CD4-positive, alpha-beta T cell treated with Interleukin-2 at 100 ng/mL for 4 hours (primary cell): ENCODE measurements at places on chromosomes 1 and 21.

DNA sequence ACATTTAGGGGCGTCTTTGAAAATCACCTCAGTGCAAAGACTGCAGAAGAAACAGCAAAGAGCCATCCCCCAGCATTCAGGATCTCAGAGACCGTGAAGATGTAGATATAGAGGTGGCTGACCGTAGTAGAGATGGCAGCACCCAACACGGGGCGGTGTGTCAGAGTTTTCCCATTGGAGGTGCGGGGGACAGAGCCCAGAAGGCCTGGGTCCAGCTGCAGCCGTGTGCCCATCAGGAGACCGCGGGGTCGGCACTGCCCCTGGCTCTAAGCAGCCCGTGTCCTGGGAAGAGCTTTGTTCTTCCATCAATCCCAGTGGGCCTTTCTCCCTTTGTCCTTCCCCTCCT is 1.1 kb downstream of the GABRD start:
- no peak for DNase-seq

- DNase-seq: no peak
Measured at GRCh38 chr1:234604495-234605398, 5.2 kb downstream of the IRF2BP2 start.

- no peak for DNase-seq
Measured at GRCh38 chr1:153849487-153850185, 73.1 kb downstream of the GATAD2B start.

DNA sequence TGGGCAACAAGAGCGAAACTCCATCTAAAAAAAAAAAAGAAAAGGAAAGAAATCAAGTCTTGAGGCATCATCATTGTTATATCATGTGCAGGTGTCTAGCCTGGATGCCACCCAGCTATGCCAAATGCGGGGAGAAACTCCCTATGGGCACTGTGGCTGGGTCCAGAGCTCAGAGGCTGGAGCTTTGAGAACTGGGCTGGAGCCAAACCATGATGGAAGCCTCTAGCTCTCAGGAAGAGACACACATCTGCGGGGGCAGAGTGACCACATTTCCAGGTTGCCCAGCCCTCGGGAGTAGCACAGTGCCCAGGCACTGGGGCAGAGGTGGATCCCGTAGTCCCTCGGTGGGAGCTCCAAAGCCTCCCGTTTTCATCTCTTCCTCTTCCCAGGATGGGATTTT is 58.9 kb downstream of the COL18A1 start:
- DNase-seq: no peak

GRCh38 chr1:232980355-232980978 is 30.1 kb downstream of the NTPCR start:
- DNase-seq: no peak
